Activated naive CD8-positive, alpha-beta T cell treated with anti-CD3 and anti-CD28 coated beads for 36 hours (primary cell): ENCODE measurements at places on chromosomes 4 and X. TPM values are rescaled to one million over a fixed set of nuclear protein-coding genes. Genes with fewer than 3 reads are reported as not detected.

- H3K36me3 ChIP-seq = no peaks in the 10 kb centered on the region
- no peak overlapping the region for H3K4me3 ChIP-seq
- H3K27me3 ChIP-seq = peaks cover 5% of the 10 kb centered on the region
Measured at GRCh38 chr4:47187608-47188007, 156.2 kb downstream of the GABRB1 start.

GRCh38 chr4:75745161-75745560 lies 20.8 kb downstream of the USO1 start:
- no peaks in the 10 kb centered on the region for H3K27me3 ChIP-seq
- H3K36me3 ChIP-seq = peaks cover 8% of the 10 kb centered on the region
- no peak for DNase-seq
- H3K27ac ChIP-seq = no peak overlapping the region

- H3K27me3 ChIP-seq = no peaks in the 10 kb centered on the region
- H3K27ac ChIP-seq = no peak overlapping the region
- no peak overlapping the region for H3K4me3 ChIP-seq
- no peak for DNase-seq
- no peaks in the 10 kb centered on the region for H3K4me1 ChIP-seq
Measured at GRCh38 chr4:31234494-31234893, 514.3 kb downstream of the PCDH7 start.

TNIP3 gene
- 3.3 TPM for total RNA-seq

DNA sequence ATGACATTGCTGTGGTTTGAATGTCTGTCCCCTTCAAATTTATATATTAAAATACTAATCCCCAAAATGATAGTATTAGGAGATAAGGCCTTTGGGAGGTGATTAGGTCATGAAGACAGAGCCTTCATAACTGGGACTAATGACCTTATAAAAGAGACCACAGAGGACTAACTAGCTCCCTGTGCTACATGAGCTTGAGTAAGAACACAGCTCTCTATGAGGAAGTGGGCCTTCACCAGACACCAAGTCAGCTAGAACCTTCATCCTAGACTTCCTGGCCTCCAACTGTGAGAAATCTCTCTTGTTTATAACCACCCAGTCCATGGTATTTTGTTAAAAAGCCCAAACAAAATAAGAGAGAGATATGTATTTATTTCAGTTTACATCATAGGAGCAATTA lies 242.2 kb upstream of the CTSO start:
- no peak overlapping the region for H3K4me3 ChIP-seq
- no peaks in the 10 kb centered on the region for H3K4me1 ChIP-seq
- peaks cover 3% of the 10 kb centered on the region for H3K27me3 ChIP-seq
- no peak for DNase-seq
- H3K27ac ChIP-seq = no peak overlapping the region

SSX4 gene
- not detected for total RNA-seq

DNA sequence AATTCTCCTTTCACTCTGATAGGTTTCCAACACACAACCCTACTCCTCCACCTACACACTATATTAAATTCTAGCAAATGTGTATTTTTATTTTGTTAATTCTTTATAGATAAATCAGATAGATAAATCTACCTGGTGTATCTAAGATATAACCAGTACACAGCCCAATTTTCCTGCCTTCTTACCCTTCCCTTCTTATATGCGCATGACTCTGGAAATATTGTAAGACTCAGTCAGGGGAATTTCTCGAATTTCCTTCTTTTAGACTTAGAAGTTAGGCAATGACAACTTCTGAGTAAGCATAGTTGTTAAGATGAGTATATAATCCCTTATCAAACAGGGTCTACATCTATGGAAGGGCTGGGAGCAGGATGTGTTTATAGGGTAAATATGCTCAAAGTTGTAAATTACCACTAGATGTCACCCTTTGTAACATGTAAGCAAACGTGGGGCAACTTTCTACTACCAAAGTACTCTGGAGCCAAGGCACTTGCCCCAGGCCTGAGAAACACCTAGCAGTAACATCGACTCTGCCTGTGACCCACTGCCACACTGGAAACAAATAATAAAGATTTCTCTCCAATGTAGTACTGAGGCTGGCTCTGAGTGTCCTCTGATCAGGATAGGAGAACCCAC lies 444.7 kb downstream of the IQCM start:
- no peaks in the 10 kb centered on the region for H3K27me3 ChIP-seq
- no peak overlapping the region for H3K27ac ChIP-seq
- H3K4me1 ChIP-seq = no peaks in the 10 kb centered on the region
- H3K36me3 ChIP-seq = no peaks in the 10 kb centered on the region
- no peak overlapping the region for H3K4me3 ChIP-seq

DNA sequence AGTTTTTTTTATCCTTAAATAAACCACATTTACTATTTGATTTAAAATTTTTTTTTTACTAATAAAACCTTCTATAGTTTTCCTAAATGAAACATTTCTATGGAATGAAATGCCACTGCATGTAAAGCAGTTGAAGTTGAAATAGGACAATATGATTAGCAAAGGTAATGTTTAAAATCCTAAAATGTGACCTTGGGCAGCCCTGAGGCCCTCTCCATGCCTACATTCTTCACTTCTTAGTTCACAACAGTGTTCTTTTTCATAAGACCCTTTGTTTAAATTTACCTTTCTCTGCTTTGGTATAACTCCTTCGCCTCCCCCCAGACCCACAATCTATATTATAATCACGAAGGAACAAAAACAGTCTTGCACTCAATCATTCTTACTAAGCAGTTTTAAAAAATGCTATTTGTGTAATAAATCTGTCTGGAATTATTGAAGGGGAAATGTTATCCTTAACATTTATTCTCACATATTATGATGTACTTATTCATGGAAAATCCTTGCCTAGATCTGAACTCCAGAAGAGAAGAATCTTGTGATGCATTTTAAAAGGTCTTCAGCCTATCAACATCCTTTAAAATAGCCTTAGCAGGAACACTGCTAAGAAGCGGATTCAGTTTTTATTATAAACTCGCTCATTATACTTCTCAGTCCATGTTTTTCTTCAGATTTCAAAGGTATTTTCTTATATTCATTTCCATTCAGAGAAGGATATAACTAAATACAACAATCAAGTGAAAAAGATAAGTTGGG lies 124.6 kb upstream of the NAP1L5 start:
- peaks cover 11% of the 10 kb centered on the region for H3K4me1 ChIP-seq
- peak overlapping the region; percentile 85 for H3K4me3 ChIP-seq
- no peak overlapping the region for H3K27ac ChIP-seq
- DNase-seq = no peak

ANXA10 gene
- total RNA-seq = not detected

DNA sequence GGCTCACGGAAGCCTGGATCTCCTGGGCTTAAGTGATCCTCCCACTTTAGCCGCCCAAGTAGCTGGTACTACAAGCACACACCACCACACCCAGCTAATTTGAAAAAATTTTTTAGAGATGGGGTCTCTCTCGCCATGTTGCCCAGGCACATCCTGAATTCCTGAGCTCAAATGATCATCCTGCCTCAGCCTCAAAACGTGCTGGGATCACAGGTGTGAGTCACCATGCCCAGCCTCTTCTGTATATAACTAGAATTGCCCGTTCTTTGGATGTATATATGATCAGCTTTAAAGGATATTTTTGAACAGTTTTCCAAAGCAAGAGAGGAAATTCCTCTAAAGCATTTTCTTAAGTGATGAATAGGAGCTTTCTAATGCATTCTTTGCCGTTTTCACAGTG lies 22.7 kb downstream of the ZFP42 start:
- H3K4me3 ChIP-seq = no peak overlapping the region
- no peaks in the 10 kb centered on the region for H3K4me1 ChIP-seq
- no peaks in the 10 kb centered on the region for H3K36me3 ChIP-seq
- no peak overlapping the region for H3K27ac ChIP-seq
- H3K27me3 ChIP-seq = no peaks in the 10 kb centered on the region

GRCh38 chr4:53804719-53805118 lies 213.4 kb upstream of the LNX1 start:
- H3K4me3 ChIP-seq = no peak overlapping the region
- H3K27me3 ChIP-seq = peaks cover 4% of the 10 kb centered on the region
- DNase-seq = peak; percentile 18
- no peak overlapping the region for H3K27ac ChIP-seq
- no peaks in the 10 kb centered on the region for H3K36me3 ChIP-seq

SSX3 gene
- total RNA-seq = not detected

DNA sequence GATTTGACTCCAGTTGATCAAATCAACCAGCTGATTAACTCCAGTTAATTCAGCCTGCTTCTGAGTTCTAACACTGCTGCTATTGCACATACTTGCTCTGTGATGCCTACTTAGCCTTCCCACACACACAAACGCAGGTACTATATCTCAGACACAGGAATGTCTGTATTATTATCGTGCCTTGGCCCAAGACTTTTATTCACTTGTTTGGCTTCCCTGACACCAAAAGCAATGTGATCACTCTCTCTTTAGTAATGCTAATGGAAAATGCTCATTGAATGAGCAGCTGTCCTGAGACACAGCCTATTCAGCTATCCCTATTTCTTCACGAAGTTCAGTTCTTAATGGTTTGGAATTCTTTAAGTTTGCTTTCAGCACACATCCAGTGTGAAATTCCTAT lies 356.4 kb upstream of the CXorf51A start:
- H3K4me1 ChIP-seq = no peaks in the 10 kb centered on the region
- H3K27me3 ChIP-seq = no peaks in the 10 kb centered on the region
- no peak overlapping the region for H3K4me3 ChIP-seq
- no peak for DNase-seq
- H3K27ac ChIP-seq = no peak overlapping the region

SHROOM2 gene
- not detected for total RNA-seq

DNA sequence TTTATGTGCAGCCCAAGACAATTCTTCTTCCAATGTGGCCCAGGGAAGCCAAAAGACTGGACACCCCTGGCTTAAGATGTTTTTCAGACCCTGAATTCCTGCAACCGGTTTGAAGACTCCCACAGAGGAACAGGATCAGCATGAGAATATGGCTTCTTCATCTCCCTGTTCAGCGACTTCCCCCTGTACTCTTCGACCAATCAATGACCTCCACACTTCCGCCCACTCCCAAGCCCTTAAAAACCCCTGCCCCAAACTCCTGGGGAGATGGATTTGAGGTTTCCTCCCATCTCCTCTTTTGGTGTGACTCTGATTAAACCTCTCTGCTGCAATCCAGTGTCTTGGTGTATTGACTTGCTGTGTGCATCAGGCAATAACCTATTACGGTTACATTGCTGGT lies 344.4 kb downstream of the NR3C2 start:
- peaks cover 19% of the 10 kb centered on the region for H3K36me3 ChIP-seq
- H3K27ac ChIP-seq = no peak overlapping the region
- H3K27me3 ChIP-seq = no peaks in the 10 kb centered on the region
- peaks cover 13% of the 10 kb centered on the region for H3K4me1 ChIP-seq
- no peak for DNase-seq

DNA sequence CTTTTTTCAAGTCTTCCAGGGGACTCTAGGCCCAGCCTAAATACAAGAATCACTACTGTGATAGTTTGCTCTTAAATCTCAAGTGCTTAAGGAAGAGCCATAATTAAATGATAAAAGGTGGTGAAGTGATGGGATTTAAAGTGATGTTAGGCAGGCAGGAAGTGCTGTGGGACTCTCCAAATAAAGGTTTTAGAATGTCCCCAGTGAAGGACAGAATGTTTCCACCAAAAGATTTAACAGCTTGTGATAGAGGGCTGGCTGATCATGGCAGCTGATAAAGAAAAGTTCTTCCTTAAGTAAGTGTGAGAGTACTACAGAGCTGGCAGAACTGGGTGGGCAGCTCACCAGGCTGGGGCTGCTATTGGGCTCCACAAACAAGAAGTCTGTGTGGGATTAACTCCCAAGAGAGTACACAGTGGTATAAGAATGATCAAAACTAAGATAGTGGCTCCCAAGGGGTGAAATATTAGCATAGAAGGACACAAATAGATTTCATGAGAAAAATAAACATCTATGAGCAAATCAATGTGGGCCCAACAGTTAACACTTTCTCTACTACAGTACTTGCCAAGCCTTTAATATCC lies 637.2 kb upstream of the CPEB2 start:
- no peak overlapping the region for H3K4me3 ChIP-seq
- DNase-seq = no peak
- H3K27ac ChIP-seq = no peak overlapping the region
- no peaks in the 10 kb centered on the region for H3K27me3 ChIP-seq

GRCh38 chr4:99790796-99791617 lies 25.6 kb upstream of the DAPP1 start:
- no peaks in the 10 kb centered on the region for H3K4me1 ChIP-seq
- no peak for DNase-seq
- peaks cover 38% of the 10 kb centered on the region for H3K27me3 ChIP-seq
- no peak overlapping the region for H3K27ac ChIP-seq

DNA sequence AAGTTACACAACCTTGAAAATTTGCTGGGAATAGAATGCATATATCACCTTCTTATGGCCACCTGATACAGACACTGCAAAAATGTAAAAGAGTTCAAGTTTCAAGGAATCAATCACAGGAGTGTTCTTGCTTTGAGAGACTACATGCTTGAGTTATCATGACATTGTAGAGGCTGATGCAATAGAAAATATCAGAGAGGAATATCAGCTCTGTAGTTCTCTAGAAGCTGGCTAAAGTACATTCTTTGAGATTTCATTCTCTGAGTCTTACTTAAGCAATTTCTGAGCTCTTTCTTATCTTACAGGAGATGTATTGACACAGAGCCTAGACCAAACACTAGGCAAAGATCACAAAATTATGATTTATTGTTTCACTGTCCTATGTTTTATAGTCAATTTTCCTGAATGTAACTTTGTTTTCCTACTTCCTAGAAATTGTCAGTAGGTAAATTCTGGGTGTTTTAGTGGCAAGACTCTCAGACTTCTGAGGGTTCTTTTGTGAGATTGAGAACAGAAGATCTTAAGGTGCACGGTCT lies 152.1 kb upstream of the HPGD start:
- H3K27ac ChIP-seq = no peak overlapping the region
- H3K4me1 ChIP-seq = no peaks in the 10 kb centered on the region
- no peak for DNase-seq
- no peak overlapping the region for H3K4me3 ChIP-seq

DNA sequence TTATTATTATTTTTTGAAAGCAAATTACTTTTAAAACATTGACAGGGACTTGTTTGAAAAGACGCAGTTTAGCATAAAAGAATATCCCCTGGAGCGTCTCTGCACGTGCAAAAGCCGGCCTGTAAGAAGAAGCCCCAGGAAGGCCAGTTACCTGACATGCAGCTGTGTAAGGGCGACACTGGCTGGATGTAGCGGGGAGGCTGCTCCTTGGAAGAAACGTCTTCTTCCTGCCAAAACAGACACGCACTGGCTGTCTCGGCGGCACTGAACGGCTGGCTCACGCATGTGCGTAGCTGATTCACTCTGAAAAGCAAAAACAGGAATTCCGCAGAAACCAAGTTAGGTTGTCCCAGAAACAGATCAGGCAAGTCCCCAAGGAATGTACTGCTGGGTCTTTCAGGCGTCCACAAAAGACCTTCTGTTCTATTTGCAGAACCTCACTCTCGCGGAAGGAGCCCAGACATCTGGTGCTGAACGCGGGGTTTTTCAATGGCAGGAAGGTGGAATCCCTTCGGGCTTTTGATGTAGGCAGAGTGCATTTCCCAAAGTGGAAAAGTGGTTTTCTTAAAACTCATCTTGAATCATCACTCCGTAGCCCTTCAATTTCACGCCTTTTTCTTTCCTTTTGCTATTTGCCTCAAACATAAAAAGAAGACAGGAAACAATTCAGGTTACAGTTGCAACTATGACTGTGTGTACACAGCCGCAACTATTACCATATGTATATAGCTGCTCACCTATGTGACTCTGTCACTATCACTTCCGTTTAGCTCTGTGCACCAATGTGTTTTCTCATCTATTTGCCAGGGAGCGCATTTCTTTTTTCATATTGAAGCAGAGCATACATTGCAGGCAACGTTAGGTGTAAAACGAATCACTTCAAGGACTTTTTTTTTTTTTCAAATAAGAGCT lies 38.1 kb upstream of the ARSH start:
- no peaks in the 10 kb centered on the region for H3K27me3 ChIP-seq
- no peaks in the 10 kb centered on the region for H3K4me1 ChIP-seq
- DNase-seq = peak; percentile 8
- H3K36me3 ChIP-seq = no peaks in the 10 kb centered on the region
